ENCODE measurements at places on chromosomes 1 and 21.

- DNase-seq, result no peak
Observed at GRCh38 chr1:50156241-50157010, 47.7 kb downstream of the ELAVL4 start.

GRCh38 chr1:198330982-198331615 is 174.3 kb downstream of the NEK7 start:
- no peak for DNase-seq

- peak; percentile 25 for DNase-seq
Observed at GRCh38 chr1:170659399-170660035, 4.4 kb upstream of the PRRX1 start.

- no peak for DNase-seq
Observed at GRCh38 chr1:74280642-74281396, 45.6 kb downstream of the TNNI3K start.

GRCh38 chr1:64680599-64680998 is 64.3 kb upstream of the RAVER2 start:
- DNase-seq, result no peak

Data from femur (tissue), 1 donor.